Lower lobe of right lung (tissue), 2 donors: ENCODE measurements at places on chromosomes 2 and 18. TPM values are rescaled to one million over a fixed set of nuclear protein-coding genes. Genes with fewer than 3 reads are reported as not detected.

NOSTRIN gene
- 45.2 TPM for total RNA-seq

RNPEPL1 gene
- 102 TPM for total RNA-seq

ZNF396 gene
- 4.4 TPM for total RNA-seq

DSC2 gene
- total RNA-seq, result 17.6 TPM

KLHL14 gene
- 0.24 TPM for total RNA-seq

POTEJ gene
- not detected for total RNA-seq

EMX1 gene
- not detected for total RNA-seq

KCNJ3 gene
- not detected for total RNA-seq

ATP6V1B1 gene
- total RNA-seq, result 2.2 TPM

C2orf78 gene
- not detected for total RNA-seq

PHLPP1 gene
- total RNA-seq, result 12.6 TPM

SERPINE2 gene
- total RNA-seq, result 5.6 TPM

GALNT3 gene
- 27.8 TPM for total RNA-seq

PROKR1 gene
- total RNA-seq, result not detected

KCNF1 gene
- not detected for total RNA-seq

DUSP11 gene
- total RNA-seq, result 17.6 TPM

DYNAP gene
- not detected for total RNA-seq

LRATD1 gene
- total RNA-seq, result 8.0 TPM

POTEI gene
- 0.24 TPM for total RNA-seq

FAM161A gene
- total RNA-seq, result 2.6 TPM

CNNM4 gene
- total RNA-seq, result 15.7 TPM

PCGF1 gene
- 28.4 TPM for total RNA-seq

CCL20 gene
- total RNA-seq, result 1.6 TPM

OBSL1 gene
- total RNA-seq, result 49.4 TPM

CRYGC gene
- not detected for total RNA-seq

TIGD1 gene
- total RNA-seq, result 3.7 TPM

HJURP gene
- 1.5 TPM for total RNA-seq

SCN1A gene
- 19.1 TPM for total RNA-seq

KYNU gene
- 30.6 TPM for total RNA-seq

PSMA8 gene
- total RNA-seq, result not detected

INPP1 gene
- total RNA-seq, result 23.4 TPM

FOXD4L1 gene
- total RNA-seq, result 0.62 TPM

PTPRN gene
- total RNA-seq, result not detected

EIF2AK2 gene
- total RNA-seq, result 69.2 TPM

GPR39 gene
- total RNA-seq, result 11.2 TPM

IL36A gene
- total RNA-seq, result not detected

LYG2 gene
- total RNA-seq, result not detected

STARD6 gene
- not detected for total RNA-seq

BARD1 gene
- 18.5 TPM for total RNA-seq

KCNG3 gene
- 0.89 TPM for total RNA-seq
